ENCODE measurements at places on chromosomes 2 and 18.

DNA sequence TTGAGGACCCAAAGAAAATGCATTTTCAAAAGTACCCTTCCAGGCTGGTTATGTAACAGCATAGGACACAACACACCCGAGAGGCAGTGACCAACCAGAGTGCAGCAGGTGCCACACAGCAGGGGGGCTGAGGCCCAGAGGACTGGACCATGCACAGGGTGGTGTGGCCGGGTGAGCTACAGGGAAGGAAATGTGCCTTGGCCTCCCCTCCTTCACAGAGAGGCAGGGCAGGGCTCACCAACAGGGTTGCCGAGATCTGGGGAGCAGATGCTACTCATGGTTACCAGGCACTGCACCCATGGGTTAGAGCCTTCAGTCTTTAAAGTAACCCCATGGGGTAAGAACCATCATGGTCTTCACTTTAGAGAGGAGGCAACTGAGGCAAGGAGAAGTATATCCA is 158.4 kb downstream of the MSH2 start:
- DNase-seq: no peak

- DNase-seq: no peak
These were observed 273.3 kb upstream of the TCF4 start for GRCh38 chr18:55861266-55861665.

GRCh38 chr2:10915731-10916276 is 4.1 kb downstream of the KCNF1 start:
- DNase-seq: no peak

DNA sequence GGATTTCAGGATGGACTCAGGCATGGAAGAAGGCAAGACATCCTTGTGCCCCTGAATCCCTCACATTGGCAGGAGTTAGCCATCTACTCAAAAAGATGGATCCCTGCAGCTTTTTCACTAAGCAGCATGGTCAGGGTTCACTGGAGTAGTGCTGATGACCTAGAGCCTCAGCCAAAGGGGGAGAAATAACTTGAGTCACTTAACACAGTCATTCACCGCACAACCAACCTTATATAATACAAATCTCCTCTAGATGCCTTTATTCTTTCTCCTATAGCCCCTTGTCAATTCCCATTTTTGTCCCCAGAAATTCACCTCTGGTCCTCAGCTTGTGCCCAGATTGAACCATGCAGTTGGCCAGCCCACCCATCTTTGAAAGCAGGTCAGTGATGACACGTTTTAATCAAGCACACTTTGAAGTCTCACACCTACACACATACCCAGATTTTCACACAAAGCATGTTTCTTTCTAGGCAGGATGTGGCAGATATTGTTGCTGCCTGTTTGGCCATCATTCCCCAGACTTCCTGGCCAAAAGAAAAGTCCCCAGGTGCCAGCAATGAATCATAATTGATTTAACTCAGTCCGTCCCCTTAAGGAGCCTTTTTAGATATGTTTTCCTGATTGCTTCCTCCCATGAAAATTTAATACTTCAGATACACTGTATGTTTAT is 84.2 kb downstream of the LBH start:
- no peak for DNase-seq

DNA sequence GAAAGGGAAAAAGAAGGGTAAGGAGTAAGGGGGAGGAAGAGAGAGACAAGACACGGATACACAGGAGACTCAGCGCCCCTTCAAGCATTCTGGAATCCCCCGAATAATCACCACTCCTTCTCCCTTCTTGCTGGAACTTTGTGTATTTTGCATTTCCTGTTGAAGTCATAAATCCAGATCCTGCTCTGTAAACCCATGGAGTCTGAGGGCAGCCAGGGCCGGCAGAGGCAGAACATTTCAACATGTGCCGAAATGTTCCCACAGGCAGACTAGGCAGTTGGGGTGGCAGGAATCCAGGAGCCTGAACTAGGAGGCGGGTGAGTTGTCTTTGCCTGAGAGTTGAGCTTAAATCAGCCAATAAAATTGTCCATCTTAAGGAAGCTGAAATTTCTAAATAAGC is 193.1 kb downstream of the SH3RF3 start:
- DNase-seq: no peak

DNA sequence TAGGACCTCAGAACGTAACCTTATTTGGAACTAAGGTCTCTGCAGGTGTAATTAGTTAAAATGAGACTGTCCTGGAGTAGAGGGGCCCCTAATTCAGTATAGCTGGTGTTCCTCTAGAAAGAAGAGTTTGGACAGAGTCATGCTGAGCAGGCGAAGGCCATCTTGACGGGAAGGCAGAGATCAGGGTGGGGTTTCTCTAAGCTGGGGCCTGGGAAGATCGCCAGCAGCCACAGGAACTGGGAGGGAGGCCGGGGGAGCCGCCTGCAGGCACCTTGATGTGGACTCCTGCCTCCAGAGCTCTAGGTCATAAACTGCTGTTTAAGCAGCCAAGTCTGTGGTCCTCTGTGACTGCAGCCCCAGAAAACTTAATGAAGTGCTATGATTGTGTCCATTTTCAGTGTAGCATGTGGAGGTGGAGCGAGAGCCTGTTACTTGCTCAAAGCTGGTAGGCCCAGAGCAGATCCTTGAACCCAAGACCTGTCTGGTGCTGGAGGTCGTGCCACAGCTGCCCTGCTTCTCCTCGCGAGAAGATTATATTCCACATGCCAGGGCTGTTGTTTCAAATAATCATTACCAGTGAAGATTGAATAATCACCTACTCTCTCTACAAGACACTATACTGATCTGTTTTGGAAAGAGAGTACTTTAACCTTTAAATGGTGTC is 105.7 kb downstream of the TPO start:
- no peak for DNase-seq

DNA sequence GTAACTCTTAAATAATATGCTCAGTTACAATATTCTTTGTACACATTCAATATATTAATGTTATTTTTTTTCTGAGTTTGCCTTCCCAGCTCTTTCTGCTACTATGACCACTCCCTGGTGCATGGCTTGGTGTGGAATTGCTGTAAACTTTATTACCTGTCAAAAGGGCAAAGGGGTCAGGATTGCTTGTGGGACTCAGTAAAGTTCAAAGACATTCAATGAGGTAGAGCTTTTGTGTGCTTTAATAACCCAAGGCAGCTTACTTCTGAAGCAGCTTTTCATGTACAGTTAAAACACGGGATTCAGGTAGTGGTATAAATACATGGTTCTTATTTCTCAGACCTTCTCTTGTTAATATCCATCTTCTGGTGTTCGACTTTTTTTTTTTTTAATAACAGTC is 132.8 kb downstream of the MEIS1 start:
- DNase-seq: no peak

DNA sequence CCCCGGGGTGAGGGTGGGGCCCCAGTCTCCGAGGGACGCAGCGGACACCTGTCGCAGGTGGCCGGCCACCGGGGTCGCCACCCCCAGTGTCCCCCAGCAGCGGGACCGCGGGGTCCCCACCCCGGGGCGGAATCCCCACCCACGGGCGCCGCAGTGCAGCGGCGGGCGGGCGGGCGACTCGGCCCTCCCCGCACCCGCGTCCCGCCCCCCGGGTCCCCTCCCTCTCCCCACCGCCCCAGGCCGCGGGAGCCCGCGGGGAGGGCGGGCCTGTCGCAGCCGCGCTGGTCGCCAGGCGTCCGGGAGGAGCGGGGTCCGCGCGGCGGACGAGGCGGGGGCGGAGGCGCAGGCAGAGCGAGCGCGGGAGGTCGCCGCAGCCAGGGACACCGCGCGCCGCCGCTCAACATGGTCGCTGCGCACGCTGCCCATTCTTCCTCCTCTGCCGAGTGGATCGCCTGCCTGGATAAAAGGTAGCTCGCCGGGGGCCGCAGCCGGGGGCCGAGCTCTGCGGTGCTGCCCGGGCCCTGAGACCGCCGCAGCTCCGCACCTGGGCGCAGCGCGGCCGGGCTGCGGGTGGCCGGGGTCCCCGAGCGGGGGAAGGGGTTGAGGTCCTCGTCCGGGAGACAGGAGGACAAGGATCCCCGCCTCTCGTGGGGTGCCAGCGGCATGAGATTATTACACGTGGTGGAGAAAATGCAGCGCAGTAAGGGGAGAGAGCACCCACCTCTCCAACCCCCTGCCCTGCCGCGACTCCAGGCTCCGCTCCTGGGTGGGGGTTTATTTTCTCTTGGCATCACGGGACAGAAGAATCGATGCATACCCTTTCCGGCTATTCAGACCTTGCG is at the start of gene RAPGEF4:
TSS of gene RAPGEF4 (plus strand) at position 264 of the 842 bp plus-strand sequence. CDS start at position 403, 139 bp downstream.
- DNase-seq: no peak

DNA sequence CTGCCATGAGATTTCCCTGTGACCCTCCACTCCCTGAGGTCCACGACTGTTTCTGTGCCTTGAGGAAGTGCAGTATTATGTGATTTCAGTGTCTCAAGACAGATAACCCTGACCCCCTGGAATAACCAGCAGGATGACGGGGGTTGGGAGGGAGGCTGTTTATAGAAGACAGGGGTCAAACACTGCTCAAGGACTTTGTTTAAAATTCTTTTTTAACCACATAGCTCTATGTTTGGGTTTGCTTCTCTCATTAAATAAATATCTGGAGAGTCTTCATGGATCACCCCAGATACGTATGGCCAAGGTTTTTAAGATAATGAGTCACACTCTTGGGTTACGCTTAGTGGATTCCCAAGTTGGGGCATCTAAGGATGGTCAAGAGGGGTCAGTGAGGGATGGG is 523.8 kb upstream of the TNP1 start:
- no peak for DNase-seq

DNA sequence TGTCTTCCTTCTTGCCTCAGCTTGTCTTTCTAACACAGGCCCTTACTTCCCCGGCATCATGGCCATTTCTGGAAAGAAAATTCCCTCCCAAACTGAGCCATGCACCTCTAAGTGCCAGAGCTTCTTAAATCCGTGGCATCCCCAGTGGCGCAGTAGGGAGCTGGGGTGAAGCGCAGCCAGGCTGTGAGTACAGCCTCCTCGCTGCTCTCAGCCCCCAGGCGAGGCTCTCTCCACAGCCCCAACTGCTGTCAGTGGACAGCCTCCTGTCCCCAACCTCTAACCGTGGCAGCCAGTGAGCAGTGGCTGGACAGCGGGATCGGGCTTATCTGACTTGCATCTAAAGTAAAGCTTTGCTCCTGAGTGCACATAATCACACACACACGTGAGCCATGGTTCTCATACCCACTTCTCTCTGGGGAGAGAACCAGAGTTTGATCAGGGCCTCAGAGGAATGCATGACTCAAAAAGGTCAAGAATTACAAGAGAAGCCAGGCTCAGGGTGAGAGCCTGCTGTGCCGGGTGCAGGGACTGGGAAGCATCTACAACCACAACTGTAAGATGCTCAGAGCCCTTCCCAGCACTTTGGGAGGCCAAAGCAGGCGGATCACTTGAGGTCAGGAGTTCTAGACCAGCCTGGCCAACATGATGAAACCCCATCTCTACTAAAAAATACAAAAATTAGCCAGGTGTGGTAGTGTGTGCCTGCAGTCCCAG is 50.7 kb downstream of the SFXN5 start:
- DNase-seq: no peak

DNA sequence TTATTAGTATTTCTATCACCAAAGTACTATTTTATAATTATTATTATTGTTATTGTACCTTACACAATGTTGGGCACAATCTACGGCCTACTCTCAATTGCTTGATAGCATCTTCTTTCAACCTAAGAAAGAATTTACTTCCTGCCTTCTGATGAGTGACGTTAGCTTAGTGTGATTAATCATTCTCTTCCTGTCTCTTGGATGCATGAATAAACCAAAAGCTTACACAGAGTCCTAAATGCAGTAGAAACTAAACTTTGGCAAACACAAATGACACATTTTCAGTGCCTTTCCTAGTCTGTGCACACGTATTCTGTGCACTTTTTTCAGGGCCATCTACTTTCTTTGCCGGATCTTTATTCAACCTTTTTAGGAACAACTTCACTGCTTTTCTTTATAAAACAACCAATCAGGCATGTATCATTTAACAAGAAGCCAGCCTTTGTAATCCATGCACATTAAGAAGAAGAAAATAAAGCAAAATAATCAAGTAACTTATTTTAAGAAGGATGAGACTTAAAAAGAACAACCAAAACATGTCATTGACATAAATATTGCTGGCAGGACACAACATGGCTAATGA is 19.1 kb downstream of the TRAK2 start:
- no peak for DNase-seq

GRCh38 chr2:105933906-105934305 is 189.2 kb downstream of the NCK2 start:
- DNase-seq: no peak

DNA sequence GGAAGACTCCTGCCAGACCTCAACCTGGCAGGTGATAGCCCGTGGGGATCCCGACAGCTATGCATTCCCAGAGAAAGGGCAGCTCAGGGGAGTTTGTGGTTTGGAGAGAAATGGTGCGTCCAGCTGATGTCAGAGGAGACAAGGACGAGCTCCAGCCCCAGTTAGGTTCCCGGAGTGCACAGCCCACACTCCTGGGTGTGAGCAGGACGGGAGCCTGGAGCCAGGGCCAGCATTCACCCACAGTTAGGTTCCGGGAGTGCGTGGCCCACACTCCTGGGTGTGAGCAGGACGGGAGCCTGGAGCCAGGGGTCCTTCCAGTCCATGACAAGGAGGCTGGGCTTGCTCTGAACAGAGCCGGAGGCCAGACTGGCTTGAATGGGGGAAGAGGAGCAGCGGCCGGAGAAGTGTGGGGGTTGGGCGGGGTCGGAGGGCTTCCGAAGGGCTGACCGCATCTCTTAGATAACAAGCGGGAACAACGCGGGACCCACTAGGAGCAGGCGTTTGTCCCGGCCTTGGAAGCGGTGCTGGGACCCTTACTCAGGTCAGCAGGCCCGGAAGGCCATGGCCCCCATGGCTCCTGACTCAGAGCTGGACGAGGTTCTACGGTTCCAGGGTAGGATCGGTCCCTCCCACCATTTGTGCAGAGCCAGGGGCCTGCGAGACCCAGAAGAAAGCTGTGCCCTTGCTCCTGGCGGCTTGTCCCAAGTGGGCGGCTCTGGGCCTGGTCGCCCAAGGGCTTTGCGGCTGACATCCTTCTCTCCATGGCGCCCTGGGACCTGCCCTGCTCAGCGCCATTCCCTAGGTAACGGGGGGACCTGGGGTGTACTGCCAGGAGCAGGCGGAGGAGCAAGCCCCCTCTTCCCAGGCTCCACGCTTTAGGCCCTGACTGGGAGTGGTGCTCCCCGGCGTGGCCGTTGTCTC is 185.6 kb downstream of the RTP5 start:
- no peak for DNase-seq

DNA sequence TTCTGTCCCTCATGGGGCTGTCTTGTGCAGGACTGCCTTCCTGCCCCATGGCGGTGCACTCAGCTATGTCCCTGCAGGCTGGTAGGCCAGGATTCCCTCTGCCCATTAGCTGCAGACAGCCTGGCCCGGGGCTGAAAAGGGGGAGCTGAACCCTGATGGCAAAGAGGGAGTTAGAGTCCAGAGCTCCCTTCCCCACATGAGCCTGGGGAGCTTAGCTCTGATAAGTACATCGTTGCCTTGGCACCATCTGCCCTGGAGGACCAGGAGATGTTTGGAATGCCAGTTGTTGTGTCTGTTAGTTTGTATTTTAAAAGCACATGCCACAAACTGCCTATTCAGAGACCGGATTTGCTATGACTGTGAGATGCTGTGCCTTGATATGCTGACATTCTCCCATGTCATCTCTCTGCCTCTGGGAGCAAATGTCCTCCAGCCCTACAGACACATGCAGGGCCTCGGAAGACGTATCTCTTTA is 65.1 kb upstream of the AFF3 start:
- no peak for DNase-seq

Data from NCI-H2107 (cell line).